Karpas-422 (cell line): ENCODE measurements at places on chromosomes 1 and 21.

- DNase-seq: no peak
Observed at GRCh38 chr21:14690886-14691285, 144.8 kb upstream of the SAMSN1 start.

- no peak for DNase-seq
Observed at GRCh38 chr1:112544011-112544688, 35.4 kb downstream of the WNT2B start.

GRCh38 chr1:192175971-192176370, 17.7 kb downstream of the RGS18 start:
- DNase-seq: no peak

GRCh38 chr1:113094506-113094905, 21.5 kb downstream of the LRIG2 start:
- no peak for DNase-seq

DNA sequence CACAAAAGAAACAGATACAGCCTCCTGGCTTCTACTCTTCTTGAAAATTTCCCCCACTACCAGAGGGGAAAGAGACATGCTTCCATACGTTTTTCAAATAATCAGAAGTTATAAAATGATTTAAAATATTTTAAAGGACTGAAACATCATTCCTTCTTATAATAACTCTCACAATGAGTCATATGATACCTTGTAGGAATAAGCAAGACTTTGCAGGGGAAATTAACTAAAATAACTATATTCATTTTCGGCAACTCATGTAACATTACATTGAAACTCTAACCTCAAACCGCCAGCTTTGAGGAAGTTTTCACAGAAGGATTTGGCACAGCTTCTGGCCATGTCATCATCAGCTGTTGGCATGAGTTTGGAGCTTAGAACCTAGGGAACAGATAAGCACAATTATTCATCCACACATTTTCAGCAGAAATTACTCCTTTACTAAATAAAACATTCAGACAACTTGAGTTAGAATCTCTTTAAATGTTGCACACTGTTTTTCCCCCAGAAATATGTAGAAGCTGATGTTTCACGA, 85.9 kb downstream of the USP24 start:
- no peak for DNase-seq

DNA sequence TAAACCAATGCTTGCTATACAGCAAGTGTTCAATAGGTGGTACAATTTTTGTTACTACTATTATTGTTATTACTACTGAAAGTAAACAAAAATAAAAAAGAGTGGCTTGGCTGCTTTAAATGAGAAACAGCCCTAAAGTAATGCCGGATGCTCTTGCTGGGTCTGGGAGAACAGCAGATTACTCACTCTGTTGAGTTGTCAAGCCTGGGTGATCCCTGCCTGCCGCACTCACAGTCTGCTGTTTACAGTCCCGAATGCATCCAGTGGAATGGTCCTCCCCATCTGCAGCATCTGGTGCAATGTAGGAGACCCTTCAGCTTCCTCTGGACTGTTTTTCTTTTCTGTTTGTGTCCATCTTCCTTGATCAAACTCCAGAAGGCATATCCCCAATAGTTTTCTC, 102.7 kb upstream of the IVNS1ABP start:
- DNase-seq: no peak

DNA sequence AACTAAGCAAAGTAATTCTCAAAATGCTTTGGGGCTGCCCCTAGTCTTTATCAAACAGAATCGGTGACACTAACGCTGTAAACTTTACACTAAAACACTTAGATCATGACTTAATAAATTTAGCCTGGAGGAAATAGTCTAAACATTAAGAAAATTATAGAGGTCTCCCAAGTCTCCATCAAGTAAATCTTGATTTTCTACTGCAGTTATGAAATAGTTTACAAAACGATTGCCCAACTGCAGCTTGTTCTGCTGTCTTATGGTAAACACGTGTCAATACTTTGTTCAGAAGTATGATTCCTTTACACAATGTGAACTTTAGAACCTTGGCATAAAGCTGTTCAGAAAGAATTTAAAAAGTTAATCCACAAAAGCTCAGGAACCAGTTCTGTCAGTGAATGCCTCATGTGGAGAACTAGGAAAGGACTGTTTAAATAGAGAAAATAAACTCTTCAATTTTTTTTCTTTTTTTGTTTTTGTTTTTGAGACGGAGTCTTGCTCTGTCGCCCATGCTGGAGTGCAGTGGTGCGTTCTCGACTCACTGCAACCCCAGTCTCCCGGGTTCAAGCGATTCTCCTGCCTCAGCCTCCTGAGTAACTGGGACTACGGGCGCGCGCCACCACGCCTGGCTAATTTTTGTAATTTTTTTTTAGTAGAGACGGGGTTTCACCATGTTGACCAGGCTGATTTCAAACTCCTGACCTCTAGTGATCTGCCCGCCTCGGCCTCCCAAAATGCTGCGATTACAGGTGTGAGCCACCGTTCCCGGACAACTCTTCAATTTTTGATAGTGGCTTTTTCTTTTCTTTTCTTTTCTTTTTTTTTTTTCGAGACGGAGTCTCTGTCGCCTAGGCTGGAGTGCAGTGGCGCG, 1.6 kb downstream of the DDI2 start:
- DNase-seq: no peak

DNA sequence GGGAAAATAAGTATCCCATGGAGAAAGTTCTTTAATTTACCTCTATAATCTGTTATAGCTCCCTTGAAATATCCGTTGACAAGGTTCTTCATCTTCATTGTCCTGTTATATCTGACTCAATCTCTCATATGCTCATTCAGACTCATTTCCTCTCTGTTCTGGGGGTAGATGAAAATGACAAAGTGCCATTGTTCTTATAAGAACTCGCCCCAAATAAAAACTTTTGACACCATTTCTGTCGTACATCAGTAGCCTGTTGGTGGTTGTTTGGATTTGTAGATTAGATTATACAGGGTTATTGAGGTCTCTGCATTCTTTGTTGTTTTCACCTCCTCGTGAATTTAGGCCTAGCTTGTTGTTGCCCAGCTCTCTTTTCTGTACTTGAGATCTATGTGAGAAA, 55.2 kb upstream of the IPO9 start:
- DNase-seq: no peak
